ENCODE measurements at places on chromosomes 6 and 20. TPM values are rescaled to one million over a fixed set of nuclear protein-coding genes. Genes with fewer than 3 reads are reported as not detected.

DNA sequence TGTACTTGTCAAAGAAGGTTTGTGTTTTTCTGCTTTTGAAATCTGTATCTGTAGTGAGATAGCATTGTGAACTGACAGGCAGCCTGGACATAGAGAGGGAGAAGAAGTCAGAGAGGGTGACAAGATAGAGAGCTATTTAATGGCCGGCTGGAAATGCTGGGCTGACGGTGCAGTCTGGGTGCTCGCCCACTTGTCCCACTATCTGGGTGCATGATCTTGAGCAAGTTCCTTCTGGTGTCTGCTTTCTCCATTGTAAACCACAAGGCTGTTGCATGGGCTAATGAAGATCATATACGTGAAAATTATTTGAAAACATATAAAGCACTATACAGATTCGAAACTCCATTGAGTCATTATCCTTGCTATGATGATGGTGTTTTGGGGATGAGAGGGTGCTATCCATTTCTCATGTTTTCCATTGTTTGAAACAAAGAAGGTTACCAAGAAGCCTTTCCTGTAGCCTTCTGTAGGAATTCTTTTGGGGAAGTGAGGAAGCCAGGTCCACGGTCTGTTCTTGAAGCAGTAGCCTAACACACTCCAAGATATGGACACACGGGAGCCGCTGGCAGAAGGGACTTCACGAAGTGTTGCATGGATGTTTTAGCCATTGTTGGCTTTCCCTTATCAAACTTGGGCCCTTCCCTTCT lies 18.4 kb downstream of the CD83 start:
- DNase-seq: no peak

GRCh38 chr6:166633732-166634535 lies 6.9 kb upstream of the RPS6KA2 start:
- no peak for DNase-seq

DNA sequence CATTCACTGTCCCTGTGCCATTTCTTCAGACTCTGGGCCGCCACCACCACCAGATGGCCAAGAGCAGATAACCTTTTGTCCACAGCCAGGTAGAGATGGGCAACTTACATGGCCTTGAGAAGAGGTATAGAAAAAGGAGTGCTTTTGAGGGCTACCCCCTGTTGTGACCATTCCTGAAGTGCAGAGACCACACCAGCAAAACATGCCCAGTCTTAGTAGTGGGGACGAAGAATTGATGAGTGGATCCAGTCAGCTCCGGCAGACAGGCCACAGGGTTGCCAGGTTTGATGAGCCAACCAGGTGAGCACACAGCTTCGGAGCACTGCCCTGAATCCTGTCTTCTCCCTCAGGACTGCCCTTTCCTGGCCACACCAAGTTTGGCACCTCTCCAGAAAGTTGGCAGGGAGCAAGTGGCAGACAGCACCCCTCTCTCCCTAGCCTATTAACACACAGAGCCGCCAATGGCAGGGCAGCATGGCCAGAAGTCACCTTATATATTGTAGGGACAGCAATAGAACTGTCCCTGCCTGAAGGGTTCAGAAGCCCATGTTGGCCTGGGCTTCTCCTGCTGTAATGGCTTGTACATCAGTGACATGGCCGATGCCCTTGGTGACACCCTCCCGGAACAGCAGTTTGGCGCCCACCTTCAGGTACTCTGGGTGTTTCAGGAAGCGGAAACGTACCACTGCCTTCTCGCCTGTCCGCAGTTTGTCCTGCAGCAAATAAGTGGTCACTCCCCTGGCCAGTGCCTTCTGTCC lies 7.8 kb downstream of the GTPBP2 start:
- DNase-seq: no peak

DNA sequence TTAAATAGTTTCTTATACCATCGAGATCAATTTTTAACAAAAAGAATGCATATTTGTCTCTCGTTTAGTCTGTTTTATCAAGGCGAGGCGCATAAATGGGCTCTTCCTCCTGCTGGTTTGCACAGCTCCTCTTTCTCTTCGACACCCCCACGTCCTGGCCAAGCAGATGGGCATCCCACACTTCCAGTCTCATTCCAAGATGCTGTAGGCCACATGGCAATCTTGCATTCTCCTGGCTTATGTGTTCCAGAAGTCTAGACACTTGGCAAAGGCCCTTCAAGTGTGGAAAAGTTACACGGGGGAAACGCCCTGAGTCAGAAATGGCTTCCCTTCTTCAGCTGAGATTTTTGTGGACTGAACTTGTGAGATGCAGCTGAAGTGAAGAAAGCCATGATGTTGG lies 447.1 kb downstream of the QKI start:
- no peak for DNase-seq

HRH3 gene
- polyA plus RNA-seq: not detected

DNA sequence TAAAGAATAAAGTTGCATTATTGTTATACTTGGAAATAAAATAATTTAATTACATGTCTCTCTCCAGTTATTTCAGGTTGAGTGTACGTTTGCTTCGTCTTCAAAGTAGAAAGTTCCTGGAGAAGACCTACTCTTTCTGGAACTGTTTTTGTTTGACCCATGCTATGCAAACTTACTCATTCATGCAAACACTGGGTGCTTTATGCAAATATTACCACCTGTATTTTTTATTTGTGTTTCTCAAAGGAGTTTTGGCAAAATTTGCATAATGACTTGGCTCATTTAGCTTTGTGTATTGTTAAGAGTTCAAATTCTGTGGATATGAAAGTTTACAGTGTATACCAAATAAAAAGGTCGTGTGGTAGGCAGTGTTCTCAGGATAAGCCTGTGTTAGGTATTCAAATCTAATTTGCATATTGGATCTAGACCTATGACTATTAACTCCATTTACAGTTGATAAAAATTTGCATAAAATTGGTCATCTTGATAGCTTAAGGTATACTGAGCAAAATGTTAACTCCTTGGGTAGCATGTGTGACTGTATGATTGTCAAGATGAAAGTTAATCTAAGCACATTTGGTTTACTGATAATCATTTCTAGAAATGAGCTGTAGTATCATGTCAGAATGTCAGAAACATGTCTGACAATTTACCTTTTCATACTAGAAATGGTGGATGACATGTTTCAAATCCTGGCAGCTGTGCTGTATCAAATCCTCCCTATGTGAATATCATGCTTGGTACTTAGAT lies 65.2 kb downstream of the CDKAL1 start:
- DNase-seq: no peak

- DNase-seq: no peak
These were observed 24.4 kb upstream of the FKBP1A start for GRCh38 chr20:1417273-1417672.

COL10A1 gene
- 0.20 TPM for polyA plus RNA-seq
